ENCODE measurements at places on chromosomes 2 and 18.

GRCh38 chr2:54271189-54271588, 15.2 kb upstream of the TSPYL6 start:
- DNase-seq, result no peak

GRCh38 chr2:210188755-210189154, 17.5 kb upstream of the KANSL1L start:
- no peak for DNase-seq

GRCh38 chr2:237154082-237154638, 68.5 kb downstream of the COPS8 start:
- peak; percentile 9 for DNase-seq

DNA sequence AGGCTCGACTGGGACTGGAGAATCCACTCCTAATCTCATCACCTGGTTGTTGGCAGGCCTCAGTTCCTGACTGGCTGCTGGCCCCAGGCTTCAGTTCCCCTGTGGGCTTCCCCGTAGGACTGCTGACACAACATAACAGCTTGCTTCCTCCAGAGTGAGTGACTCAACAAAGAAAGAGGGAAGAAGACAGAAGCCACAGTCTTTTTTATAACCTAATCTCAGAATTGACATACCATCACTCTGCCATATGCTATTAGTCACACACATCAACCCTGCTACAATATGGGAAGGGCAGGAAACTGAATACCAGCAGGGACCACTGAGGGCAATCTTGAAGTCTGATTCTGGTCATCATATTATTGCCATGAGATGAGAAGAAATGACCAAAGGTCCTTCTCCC, 76.8 kb upstream of the SLC14A2 start:
- no peak for DNase-seq

DNA sequence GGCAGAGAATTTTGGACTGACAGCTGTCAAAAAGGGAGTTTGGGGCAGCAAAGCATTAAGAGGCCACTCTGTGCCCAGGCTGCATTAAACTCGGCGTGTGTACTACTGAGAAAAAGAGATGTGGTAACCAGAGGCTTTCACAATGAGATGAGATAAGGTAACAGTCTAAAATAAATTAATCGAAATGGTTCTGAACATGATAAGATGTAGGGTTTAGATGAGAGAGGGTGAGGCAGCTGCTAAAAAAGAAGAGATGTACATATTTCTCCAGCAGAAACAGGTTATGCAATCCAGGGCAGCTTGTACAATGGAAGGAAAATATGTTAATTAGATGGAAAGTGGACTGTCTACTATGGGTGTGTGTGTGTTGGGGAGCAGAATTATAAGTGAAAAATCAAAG, 39.2 kb upstream of the ACTR3 start:
- DNase-seq, result no peak

GRCh38 chr2:8263901-8264300, 418.0 kb upstream of the ID2 start:
- DNase-seq, result no peak

- DNase-seq, result no peak
Measured at GRCh38 chr18:67232406-67232805, 284.1 kb downstream of the DSEL start.

GRCh38 chr2:176079831-176080539, 3.8 kb downstream of the EVX2 start:
- no peak for DNase-seq

DNA sequence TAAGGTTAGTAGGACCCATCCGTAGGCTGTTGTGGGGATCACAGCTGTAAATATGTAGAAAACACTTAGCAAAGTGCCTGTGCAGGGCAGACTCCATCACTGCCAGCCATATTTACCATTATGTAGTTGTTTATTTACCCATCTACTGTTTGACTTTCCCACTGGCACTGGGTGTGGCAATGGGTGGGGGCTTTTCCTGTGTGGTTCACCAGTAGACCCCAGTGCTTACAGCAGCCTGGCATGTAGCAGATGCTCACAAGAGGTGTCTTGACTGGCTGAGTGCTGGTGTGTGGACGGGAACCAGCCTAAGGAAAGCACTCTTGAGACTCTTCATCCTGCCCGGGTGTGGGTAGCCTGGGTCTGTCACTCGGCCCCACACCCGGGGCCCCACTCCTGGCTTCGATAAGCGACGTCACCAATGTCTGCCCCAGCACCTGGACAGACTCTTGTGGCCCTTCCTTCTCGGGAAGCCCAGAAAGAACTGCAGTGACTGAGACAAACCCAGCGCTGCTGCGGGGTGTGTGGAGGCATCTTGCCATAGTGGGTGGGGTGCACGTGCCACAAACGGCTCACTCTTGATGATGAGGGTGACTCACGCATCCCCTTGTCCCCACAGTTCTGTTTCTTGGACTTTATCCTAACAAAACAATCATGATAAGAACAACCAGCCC, 78.3 kb downstream of the HDAC4 start:
- DNase-seq, result peak; percentile 17

GRCh38 chr2:229713371-229714079, 830 bp downstream of the DNER start:
- DNase-seq, result no peak

DNA sequence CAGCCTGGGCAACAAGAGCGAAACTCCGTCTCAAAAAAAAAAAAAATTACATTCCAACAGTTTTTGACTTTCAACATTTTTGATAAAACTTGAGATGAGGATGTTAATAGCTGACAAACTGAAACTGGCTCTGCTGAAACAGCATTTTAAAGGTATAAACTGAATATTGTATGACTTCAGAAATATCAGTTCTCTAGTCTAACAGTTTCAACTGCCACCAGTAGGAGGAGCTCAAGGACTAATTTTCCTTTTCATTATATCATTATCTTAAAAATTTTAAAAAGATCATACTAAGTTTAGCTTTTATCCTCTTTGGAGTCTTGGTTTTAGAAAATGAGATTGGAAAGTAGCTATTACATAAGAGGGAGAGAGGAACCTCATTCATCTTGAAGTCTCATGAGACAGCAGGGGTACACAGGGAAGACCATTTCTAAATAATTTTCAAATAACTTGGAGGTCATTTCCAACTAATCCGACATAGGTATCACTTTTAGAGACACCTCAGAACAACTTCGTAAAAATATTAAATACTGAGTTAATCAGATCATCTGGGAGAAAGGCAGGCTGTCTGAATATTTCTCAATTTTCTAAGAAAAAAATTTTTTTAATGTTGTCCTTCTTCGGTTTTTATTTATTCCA, 37.6 kb upstream of the MCM6 start:
- no peak for DNase-seq

DNA sequence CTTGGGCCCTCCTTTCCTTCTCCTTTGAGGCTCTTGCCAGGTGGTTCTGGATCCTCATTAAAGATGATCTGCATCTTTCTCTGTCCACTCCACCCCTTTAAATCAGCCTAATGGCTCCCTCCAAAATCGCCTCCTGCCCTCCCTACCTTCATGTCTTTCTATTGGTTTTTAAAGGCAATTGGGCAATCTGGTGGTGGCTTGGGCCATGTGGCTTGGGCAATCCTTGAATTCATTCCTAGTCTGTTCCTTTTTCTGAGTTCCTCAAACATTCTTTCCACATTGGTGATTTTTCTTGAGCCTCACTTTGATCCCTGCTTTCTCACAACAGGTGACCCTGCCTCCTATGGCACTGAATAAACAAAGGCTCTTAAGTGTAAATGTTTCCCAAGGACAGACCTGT, 266.2 kb upstream of the REV1 start:
- DNase-seq, result no peak

DNA sequence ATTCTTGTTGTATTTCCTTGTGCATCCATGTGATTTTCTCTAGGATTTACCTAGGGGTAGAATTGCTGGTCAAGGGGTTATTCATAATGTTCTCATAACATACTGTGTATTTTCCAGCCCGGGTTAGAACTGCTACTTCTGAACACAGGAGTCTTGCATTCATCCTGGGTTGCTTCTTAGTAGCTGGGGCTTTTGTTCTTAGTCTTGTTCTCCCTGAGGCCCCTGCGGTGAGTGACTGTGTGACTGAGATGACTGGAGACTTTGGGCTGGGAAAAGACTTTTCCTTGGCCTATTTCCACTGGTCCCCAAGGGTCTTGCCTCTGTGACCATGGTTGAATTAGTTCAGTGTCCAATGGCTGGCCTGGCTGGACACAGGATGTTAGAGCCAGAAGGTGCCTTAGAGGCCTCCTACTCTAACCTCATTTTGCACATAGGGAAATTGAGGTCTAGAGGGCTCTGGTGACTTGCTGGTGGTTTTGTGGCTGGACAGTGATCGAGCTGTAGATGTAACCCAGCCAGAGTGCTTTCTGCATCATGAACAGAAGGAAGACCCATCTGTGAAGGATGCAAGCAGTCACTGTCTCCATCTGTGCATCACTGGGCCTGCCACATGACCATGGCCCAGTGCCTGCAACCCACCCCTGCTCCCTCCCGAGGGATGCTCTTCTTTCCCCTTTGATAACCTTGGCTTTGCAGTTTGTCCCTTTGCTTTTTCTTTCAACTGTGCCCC, 233.3 kb downstream of the FHOD3 start:
- no peak for DNase-seq

DNA sequence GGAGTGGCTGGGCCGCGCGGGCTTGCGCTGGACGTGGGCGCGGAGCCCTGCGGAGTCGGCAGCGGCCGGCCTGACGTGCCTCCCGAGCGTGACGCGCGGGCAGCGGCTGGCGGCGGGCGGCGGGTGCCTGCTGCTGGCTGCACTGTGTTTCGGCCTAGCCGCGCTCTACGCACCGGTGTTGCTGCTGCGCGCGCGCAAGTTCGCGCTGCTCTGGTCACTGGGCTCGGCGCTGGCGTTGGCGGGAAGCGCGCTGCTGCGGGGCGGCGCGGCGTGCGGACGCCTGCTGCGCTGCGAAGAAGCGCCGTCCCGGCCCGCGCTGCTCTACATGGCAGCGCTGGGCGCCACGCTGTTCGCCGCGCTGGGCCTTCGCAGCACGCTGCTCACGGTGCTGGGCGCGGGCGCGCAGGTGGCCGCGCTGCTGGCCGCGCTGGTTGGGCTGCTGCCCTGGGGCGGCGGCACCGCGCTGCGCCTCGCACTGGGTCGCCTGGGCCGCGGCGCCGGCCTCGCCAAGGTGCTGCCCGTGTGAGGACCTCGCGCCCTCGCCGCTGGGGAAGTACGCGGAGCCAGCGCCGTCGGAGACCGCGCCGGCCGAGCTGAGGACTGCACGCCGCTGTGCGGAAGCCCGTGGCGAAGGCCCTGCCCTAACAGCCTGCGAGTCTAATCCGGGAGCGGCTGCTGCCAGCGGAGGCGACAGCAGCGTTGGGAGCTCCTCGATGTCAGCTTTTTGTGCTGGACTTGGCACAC, 526 bp downstream of the SFT2D3 start:
- DNase-seq, result peak; percentile 54

DNA sequence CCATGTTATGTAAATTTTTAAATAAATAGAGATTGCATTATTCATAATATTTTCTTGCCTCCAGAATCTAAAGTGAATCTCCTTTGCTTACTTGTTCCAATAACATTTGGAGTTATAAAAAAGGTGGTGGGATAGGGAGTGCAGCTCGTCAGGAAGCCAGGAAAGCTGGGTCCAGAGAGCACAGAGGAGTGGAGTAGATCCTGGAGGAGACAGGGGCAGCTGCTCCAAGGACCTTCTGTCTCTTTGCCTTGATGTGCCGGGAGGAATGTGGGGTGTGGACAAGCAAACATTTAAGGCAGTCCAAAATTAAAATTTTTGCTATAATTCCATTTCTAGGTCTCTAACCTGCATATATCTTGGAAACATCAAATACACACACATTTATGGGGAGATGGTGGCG, 29.3 kb downstream of the HAUS1 start:
- DNase-seq, result no peak

- no peak for DNase-seq
Measured at GRCh38 chr2:119862127-119862889, 102.6 kb downstream of the PTPN4 start.

DNA sequence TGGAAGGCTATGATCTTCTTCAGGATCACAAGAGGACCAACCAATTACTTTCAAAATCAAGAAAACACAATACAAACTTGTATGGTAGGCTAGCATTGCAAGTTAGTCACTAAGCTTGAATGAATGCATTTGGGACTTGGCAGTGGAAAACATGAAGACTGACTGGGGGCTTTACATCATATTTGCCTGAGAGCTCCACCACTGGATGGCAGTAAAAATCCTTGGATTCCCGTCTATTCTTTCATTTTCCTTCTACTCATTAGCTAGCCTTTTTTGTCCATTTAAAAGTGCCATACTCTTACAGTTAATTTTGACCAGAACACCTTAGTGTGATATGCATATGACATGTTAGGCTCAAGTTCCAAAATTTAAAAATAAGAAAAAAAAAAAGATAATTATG, 63.5 kb upstream of the RASGRP3 start:
- no peak for DNase-seq

DNA sequence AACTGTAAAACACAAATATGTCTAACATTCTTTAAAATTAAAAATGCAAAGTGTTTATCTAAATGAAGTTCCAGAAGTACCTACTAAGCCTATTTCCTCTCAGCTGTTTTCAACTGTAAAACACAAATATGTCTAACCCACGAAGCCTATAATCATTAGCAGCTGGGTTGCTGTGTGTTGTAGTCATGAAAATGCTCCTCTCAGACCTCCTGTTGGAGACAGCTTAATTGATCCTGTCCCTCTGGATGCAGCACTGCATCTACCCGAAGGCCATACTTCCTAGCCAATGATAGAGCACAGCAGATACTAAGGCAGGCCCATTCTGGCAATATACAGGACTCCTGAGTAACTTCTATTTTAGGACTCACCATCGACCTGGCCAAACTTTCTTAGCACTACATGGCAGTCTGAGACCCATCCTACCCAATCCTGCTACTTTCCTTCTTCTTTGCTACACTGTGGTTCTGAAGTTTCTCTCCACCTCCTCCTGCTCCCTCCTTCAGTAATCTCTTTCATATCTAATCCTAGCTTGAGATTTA, 92.5 kb upstream of the RBBP8 start:
- DNase-seq, result no peak

- DNase-seq, result no peak
Measured at GRCh38 chr18:35526495-35527059, 28.8 kb upstream of the INO80C start.

DNA sequence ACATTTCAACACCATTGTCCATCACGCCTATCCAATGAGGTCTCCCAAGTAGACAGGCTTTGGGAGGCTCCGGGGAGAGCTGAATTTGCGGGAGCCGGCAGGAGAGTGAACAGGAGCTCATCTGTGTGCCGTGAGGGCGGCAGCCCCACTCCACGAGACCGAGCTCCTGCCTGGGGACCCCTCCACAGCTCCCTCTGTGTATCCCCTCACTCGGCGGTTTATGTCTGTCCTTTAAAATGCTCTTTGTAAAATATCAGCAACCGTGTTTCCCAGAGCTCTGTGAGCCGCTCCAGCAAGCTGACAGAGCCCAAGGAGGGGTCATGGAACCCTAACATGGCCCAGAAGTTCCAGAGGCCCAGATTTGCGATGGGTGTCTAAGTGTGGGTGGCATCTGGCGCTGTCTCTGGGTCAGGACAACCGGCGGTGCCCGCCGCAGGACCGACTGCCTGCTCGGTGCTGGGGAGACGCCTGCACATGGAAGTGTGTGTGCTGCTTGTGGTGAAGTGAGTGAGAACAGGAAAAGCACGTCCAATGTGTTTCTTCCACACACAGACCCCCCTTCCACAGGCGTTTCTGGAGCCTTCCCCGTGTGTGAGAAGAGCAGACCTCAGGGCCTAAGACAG, 34.8 kb downstream of the SLC66A2 start:
- DNase-seq, result no peak

GRCh38 chr2:152047824-152048471, 50.9 kb downstream of the CACNB4 start:
- DNase-seq, result no peak
